ENCODE measurements at places on chromosomes 2 and 18. TPM values are rescaled to one million over a fixed set of nuclear protein-coding genes. Genes with fewer than 3 reads are reported as not detected.

CKAP2L gene
- 8.6 TPM for total RNA-seq

DNA sequence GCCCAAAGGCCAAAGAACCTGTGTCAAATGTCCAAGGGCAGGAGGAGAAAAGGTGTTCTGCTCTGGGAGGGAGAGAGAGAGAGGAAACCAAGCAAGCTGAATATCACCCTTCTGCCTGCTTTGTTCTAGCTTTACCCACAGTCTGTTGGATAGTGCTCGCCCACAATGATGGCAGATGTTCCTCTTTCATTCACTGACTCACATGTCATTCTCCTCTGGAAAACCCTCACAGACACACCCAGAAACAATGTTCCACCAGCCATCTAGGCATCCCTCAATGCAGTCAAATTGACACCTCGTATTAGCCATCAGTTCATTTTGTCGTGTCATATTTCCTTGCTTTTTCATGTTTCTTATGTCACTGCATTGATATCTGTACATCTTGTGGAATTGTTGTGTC is 150.3 kb downstream of the UBR3 start:
- H3K27ac ChIP-seq, result no peak overlapping the region
- no peaks in the 10 kb centered on the region for H3K4me1 ChIP-seq
- no peaks in the 10 kb centered on the region for H3K27me3 ChIP-seq
- peaks cover 53% of the 10 kb centered on the region for H3K36me3 ChIP-seq

GRCh38 chr2:96800061-96801004 is 15.7 kb upstream of the CNNM3 start:
- H3K27me3 ChIP-seq, result no peaks in the 10 kb centered on the region
- no peak for DNase-seq
- H3K27ac ChIP-seq, result no peak overlapping the region
- peaks cover 7% of the 10 kb centered on the region for H3K36me3 ChIP-seq

DNA sequence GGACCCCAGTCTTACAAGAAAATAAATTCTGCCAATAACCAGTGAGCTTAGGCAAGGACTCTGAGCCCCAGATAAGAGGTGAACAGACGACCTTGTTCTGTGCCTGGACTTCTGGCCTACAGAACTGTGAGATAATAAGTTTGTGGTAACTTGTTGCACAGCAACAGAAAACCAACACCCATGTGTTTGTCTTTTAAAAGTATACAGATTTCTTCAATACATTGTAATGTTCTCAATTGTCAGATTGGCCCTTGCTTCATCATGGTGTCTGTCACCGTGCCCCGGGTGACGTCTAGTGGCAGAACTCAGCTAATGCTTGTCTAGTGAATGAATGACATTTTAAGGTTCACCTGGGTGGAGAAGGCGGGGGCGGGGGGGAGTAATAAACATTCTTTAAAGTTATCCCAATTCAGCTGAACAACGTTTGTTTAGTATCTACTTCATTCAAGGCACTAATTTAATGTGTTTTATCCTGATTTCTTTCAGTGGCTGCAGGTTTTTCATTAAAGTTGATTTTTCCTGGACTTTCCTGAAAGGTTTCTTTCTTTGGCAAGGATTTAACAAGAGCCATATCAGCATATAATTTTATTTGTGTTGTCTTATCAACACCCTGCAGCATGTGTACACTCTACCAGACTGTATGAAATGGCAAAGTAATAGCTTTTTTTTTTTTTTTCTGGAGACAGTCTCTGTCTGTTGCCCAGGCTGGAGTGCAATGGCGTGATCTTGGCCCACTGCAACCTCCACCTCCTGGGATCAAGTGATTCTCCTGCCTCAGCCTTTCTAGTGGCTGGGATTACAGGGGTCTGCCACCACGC is 123.8 kb upstream of the DLX2 start:
- no peak for DNase-seq
- no peaks in the 10 kb centered on the region for H3K27me3 ChIP-seq
- H3K27ac ChIP-seq, result no peak overlapping the region
- H3K4me1 ChIP-seq, result peaks cover 35% of the 10 kb centered on the region
- no peak overlapping the region for H3K4me3 ChIP-seq

GRCh38 chr2:28046921-28047320 is 156.4 kb downstream of the BABAM2 start:
- H3K36me3 ChIP-seq, result peaks cover 3% of the 10 kb centered on the region
- peaks cover 13% of the 10 kb centered on the region for H3K4me1 ChIP-seq
- DNase-seq, result no peak
- H3K27ac ChIP-seq, result no peak overlapping the region
- no peaks in the 10 kb centered on the region for H3K27me3 ChIP-seq

DAW1 gene
- total RNA-seq, result not detected

UGT1A10 gene
- total RNA-seq, result not detected

Measured in mesothelial cell of epicardium (in vitro differentiated cells).